Activated CD8-positive, alpha-beta memory T cell treated with anti-CD3 and anti-CD28 coated beads, Interleukin-2, amount 10 ng/mL, durations not matched to agents 7 days and 5 days (primary cell): ENCODE measurements at places on chromosomes 12 and 14. TPM values are rescaled to one million over a fixed set of nuclear protein-coding genes. Genes with fewer than 3 reads are reported as not detected.

GUCY2C gene
- not detected for total RNA-seq

- no peak for DNase-seq
These were observed 31.1 kb upstream of the INF2 start for GRCh38 chr14:104658325-104658712.

GRCh38 chr12:95102916-95103671, 29.7 kb upstream of the NR2C1 start:
- DNase-seq = peak; percentile 81

GRCh38 chr14:54177019-54177418, 219.8 kb upstream of the CDKN3 start:
- DNase-seq = no peak

DNA sequence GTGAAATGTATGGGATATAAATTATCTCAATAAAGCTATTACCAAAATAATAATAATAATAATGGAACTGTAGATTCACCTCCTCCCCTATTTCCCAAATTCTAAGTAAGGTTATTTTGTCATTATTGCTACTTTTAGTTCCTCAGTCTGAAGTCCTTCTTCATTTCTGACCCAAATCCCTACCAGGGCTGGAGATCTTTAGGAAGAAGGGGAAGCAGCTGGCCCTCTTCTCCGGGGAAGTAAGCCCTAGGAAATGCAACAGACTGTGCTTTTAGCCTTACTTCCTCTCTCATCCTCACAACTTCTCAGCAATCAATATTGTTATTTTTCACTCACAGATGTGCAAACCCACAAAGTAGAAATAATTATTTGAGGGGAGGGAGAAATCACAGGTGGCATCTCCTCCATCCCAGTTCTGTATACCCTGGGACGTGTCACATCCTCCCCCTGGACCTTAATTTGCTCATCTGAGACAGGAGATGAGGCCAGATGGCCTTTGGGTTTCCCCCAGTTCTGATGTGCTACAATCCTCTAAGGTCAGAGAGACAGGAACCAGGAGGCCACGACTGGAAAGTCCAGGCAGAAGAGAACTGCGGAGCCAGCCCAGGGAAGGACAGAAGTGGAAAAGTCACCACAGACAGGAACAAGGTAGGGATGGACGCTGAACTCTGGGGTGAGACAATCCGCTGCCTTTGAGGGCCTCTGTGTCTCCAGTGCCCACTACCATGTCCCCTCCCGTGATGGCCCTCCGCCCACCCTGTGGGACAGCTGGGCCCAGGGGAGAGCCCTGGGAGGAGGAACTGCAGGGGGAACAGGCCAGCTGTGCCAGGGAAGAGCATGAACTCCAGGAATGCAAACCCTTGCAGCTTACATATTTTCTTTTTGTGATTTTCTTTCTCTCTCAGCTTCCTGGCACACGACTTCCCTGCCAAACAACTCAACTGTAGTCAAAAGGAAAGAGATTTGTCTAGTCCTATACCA, 10.6 kb upstream of the TNFRSF1A start:
- DNase-seq = no peak

DNA sequence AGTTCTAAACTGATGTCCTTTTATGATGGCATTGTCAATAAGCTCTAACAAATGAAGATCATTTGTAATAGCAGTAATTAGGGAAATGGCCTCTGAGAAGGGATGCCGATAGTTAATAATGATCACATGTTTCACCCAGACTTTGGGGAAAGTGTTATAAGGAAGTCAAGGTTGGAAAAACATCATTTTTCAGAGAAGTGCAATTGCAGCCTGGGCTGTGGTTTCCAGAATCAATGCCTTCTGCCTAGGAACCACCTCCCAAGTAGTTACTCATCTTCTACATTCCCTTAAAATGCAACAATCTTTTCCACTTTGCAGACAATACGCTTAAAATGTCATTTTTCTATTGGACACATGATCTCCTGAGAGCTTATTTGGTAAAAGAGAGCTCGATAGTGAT, 879 bp downstream of the EDDM3A start:
- no peak for DNase-seq

OVCH1 gene
- total RNA-seq = not detected

GRCh38 chr12:93518725-93519124, 51.4 kb downstream of the MRPL42 start:
- DNase-seq = no peak

- no peak for DNase-seq
These were observed 101.8 kb downstream of the LMO3 start for GRCh38 chr12:16504200-16504599.

DNA sequence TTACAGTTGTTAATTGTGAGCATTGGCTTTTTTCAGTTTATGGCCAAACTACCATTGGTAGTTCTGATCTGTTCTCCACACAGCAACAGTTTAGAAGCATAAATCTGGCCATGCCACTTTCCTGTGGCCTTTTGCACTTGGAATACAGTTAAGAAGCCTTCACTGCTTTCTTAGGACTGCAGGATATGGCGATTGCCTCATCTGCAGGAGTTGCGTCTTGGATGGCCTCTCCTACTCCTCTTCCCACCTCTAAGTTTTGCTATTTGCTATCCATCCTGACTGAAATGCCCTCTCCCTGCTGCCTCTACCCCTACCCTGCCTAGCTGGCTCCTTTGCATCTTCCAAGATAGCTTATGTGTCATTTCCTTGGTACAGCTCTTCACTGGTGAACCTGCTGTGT, 12.8 kb upstream of the BMAL2 start:
- no peak for DNase-seq

GRCh38 chr14:77245820-77246219, 25.2 kb downstream of the NGB start:
- DNase-seq = no peak

RASSF9 gene
- not detected for total RNA-seq

LRRC10 gene
- not detected for total RNA-seq

DNA sequence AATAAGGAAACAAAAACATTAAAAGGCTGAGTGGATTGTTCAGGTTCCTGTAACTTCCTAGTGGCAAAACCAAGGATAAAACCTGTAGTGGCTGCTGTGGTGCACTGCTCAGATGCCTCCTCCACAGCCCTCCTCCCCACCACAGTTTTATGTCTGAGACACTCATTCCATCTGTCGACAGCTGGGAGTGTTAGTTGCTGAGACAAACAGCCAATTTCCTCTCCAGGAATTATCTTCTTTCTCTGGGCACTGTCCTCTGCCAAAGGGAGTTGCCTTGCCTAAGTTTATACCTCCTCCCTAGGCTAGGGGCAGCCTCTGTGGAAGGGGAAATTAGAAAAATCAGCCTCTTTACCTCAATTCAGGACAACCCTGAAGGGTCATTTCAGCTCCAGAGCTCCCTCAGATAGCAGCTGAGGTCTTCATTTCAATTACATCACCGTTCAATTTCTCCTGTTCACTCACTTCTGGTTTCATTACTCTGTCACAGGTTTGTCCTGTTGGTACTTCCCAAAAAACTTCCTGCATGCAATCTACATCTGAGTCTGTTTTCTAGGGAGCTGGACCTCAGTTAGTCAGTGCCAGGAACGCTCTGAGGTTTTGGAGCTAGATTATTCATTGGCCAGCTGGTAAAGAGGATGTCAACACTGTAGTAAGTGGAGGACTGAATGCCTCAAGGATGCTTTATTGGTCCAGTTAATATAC, 74.9 kb upstream of the ATP2B1 start:
- DNase-seq = no peak

DNA sequence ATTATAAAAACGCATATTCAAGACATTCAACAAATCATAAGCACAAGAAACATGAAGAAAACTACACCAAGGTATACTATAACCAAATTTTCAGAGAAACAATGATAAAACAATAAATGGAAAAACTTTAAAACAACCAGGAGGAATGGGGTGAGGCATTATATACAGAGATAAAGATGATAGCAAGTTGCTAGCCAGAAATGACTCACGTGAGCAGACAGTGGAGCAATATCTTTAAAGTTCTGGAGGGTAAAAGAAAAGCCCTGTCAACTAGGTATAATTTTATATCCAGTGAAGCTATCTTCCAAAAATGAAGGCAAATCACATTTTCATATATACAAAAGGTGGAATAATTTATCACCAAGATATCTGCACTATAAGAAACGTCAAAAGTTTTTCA, 97.8 kb upstream of the PCED1B start:
- no peak for DNase-seq

DNA sequence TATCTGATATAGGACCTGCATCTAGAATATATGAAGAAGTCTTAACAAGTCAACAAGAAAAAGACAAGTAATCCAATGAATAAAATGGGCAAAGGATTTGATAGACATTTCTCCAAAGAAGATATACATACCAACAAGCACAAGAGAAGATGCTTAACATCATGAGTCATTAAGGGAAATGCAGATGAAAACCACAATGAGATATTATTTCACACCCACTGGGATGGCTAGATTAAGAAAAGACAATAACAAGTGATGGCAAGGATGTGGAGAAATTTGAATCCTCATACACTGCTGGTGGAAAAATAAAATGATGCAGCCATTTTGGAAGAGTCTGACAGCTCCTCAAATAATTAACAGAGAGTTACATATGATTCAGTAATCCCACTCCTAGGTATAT, 502.6 kb downstream of the FUT8 start:
- DNase-seq = no peak

- DNase-seq = no peak
These were observed 254.7 kb upstream of the TBX3 start for GRCh38 chr12:114938487-114939210.

HOXC4 gene
- total RNA-seq = 1.5 TPM

DNA sequence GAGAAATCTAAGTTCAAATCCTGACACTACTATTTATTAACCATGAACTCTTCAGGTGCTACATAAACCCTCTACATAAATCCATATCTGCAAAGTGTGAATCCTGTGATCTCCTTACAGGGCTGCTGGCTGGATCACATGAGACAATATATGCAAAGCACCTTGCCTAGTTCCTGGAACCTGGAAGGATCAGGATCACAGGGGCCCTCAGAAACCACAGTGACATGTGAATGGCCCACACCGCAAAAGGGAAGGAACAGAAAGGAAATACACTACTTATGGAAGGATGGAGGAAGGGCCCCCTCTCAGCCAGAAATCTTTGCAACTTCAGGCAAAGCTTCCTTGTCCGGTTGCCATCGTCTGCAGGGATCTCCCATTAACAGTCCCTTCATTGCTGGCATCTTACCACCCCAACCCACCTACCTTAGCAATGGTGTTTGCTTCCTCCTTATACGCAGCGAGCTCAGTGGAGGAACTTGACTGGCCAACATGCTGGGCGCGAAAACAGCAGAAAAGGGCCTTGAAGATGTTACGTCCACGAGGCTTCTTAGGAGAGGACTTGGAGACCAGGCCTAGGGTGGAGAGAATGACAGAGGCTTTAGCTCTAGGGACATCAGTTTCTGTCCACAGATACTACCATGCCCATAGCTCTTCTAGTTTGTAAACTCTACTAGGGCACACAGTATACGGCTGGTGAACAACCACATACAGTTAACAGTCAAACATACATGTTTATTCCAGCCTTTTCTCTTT, 10.7 kb upstream of the AVIL start:
- DNase-seq = no peak

- DNase-seq = no peak
These were observed 163.0 kb downstream of the ATP23 start for GRCh38 chr12:58104351-58104755.

GRCh38 chr12:127398016-127398710, 868.8 kb upstream of the TMEM132C start:
- DNase-seq = no peak
